Testis (tissue), 5 donors: ENCODE measurements at places on chromosomes 6 and 20.

DNA sequence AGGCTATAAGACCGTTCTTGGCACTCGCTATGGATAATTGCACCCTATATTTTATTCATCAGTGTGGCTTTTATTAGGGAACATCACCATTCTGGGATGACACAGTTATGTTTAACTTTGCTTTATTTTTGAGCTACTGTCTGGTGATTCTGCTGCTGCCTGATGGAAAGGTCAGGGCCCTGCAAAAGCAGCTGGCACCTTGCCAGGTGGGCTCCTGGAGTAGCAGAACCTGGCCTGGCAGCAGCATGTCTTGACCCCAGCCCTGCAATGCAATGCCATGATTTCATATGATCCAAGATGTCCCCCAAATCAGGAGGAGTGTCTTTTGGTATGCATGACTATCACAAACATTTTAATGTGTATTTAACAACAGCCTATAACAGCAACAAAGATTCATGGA is 228.4 kb upstream of the RSPO3 start:
- DNase-seq, result no peak

- DNase-seq, result no peak
These were observed 210.9 kb downstream of the TINAG start for GRCh38 chr6:54519161-54519560.

DNA sequence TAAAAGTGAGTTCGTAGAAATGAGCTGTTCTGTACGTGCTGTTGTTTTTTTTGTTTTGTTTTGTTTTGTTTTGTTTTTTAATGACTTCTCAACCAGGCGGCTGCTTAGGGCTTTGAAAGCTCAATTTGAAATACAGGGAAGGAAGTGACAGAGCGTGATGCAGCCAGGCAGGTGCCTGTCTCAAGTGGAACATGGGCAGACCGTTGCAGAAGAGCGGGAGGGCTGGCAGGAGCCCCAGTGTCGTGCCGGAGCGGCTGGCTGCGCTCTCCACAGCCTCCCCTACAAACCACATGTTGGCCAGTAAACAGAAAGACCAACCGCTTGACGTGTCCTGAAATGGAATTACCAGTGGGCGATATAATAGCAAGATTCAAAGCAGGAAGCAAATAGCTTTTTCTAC is 164.9 kb upstream of the RREB1 start:
- peak; percentile 29 for DNase-seq

DNA sequence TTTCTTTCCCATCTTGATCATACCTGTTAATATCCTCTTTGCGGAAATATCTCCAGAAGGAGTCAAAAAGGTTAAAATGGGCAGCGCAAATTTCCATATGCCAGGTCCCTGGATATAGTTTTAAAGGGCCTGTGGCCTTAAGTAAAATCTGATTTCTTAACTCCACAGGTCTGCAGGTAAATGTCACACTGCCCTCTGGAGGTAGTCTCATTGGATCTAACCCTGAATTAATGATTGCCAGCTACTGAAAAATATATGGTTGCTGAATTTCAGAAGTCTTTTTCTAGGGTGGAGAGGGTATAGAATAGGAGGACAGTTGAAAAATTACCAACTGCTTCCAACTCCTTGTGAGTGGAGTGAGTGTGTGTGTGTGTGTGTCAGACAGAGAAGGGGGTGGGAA is 8.5 kb downstream of the MOXD1 start:
- no peak for DNase-seq

GRCh38 chr6:40620574-40621240 is 33.5 kb upstream of the LRFN2 start:
- DNase-seq, result no peak

- DNase-seq, result peak; percentile 15
These were observed 45.2 kb downstream of the DPPA5 start for GRCh38 chr6:73308712-73309534.

- no peak for DNase-seq
These were observed 88.1 kb downstream of the FOXC1 start for GRCh38 chr6:1697688-1698351.

- no peak for DNase-seq
These were observed 3.7 kb downstream of the TNXB start for GRCh38 chr6:32105433-32105832.

DNA sequence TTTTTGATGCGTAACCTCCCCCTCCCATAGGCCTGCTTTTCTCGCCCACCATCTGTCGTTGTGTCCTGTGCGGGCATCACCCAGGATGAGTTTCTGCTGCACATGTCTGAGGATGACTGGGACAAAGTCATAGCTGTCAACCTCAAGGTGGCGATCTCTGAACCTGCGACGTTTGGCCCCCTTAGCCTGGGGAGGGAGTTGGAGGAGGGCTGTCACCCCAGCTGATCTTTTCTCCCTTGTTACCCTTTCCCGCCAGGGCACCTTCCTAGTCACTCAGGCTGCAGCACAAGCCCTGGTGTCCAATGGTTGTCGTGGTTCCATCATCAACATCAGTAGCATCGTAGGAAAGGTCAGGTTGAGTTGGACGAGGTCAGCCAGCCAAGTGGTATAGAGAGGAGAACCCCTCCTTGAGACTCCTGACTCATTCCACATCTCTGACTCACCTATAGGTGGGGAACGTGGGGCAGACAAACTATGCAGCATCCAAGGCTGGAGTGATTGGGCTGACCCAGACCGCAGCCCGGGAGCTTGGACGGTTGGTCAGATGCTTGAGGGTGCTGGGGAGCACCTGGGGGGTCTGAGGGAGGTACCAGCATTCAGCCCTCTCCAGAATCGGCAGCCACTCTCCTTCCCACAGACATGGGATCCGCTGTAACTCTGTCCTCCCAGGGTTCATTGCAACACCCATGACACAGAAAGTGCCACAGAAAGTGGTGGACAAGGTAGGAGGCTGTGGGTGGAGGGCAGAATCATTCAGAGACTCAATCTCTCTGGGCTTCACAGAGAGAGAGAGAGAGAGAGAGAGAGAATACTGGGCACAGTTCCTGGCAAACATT is 954 bp downstream of the HSD17B8 start:
- DNase-seq, result no peak

DNA sequence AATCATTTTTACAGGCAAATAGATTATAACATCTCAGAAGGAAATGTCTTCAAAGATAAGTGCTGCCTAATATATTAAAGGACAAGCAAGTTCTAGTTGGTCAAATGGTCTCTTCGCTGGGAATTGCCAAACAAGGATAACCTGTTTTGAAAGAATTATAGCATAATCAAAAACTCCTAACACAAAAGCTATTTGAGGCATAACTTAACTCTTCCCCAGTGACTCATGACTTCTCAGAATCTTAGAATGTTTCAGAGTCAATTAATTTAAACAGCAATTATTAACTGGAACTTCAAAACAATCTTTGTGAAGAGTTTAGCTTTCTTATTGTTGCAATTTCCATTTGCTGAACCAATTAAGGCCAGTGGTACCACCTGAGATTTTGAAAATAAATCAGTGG is 126.6 kb downstream of the MTFR2 start:
- DNase-seq, result no peak

DNA sequence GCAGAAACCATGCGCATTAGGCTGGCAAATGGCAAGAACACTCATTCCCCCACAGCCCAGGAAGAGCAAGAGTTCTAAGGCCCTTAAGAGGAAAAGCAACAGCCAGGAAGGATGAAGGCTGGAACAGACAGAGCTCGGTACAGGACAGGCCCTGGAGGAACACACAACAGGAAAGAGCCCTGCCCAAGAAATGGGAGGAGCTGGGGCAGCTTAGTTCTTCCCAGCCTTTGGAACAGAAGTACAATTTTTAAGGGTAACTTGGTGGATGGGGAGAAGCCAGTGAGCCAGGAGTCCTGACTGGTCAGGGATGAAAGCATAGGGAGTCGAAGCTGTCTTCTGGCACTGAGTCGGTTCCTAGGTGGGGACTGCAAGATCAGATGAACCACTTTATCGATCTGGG is 32.4 kb downstream of the OR2B2 start:
- no peak for DNase-seq

DNA sequence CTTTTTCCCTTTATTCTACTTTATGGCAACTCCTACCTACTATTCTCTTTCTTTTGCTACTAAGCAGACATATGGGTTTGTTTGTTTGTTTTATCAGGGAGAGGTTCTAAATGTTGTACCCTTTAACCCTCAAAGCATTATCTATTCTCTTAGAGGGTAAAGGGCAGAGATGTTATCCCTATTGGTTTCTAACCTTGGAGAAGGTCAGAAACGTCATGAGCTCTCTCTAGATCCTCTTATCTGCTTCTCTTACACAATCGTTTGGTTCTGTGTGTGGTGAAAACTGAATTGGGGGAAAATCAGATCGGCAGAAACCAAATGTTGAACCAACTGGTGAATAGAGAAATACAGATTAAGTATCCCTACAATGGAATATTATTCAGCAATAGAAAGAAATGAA is 6.4 kb upstream of the MPC1 start:
- DNase-seq, result no peak

DNA sequence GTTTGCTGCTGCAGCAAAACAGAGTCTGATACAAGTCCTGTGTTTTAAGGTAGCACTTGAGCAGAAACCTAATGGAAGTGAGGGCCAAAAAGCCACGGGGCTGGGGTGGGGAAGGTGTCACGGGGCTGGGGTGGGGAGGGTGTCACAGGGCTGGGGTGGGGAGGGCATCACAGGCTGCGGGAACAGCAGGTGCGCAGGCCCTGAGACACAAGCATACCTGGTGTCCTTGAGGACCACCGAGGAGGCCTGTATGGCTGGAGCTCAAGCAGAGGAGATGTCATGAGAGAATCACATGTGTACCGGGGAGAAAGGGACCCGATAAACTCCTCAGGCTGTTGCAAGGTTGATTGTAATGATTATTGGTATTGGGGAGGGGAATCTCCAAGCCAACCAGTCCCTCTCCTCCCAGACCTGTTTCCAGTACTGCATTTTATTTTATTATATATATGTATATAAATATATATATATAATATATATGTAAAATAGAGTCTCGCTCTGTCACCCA is 13.6 kb upstream of the SPO11 start:
- DNase-seq, result no peak

DNA sequence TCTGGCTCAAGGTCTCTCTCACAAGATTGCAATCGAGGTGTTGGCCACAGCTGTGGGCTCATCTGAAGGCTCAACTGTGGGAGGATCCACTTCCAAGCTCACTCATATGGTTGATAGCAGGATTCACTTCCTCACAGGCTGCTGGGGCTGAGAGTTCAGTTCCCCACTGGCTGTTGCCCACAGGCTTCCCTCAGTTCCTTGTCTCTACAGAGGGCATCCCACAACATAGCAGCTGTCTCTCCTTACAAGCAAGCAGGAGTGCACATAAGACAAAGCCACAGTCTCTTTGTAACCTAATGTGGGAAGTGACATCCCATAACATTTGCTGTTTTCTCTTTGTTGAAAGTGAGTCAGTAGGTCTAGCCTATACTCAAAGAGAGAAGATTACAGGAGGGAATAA is 14.0 kb downstream of the SPATS1 start:
- DNase-seq, result no peak

- no peak for DNase-seq
These were observed 3.4 kb downstream of the PRELID3B start for GRCh38 chr20:59039233-59039632.

GRCh38 chr6:134686071-134686470 is 263.8 kb downstream of the ALDH8A1 start:
- no peak for DNase-seq

- no peak for DNase-seq
These were observed 232.6 kb downstream of the TMEM242 start for GRCh38 chr6:157090736-157091135.

DNA sequence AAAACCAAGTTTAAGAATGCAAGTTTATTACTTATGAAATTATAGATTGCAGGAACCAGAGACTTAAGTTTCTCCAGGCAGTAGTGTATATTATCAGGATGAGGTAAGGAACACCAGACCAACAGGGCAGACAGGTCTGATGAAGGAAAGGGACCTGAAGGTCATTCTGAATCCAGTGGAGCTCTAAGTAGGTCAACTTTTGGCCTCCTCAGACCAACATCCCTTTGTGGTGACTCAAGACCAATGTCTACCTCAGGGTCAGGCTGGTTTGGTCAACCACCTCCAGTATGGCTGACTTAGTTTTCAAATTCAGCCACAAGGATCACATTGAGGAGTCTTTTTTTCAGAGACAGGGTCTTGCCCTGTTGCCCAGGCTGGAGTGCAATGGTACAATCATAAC is 38.7 kb upstream of the TFAP2A start:
- DNase-seq, result no peak
